ENCODE measurements at places on chromosomes 7 and 10. TPM values are rescaled to one million over a fixed set of nuclear protein-coding genes. Genes with fewer than 3 reads are reported as not detected.

- no peaks in the 10 kb centered on the region for H3K36me3 ChIP-seq
- no peaks in the 10 kb centered on the region for H3K27me3 ChIP-seq
- no peak overlapping the region for H3K27ac ChIP-seq
- no peak for DNase-seq
Observed at GRCh38 chr7:36599645-36600313, 124.5 kb downstream of the AOAH start.

GRCh38 chr10:74263996-74264395, 113.0 kb downstream of the ADK start:
- no peaks in the 10 kb centered on the region for H3K36me3 ChIP-seq
- DNase-seq: no peak
- no peak overlapping the region for H3K4me3 ChIP-seq
- no peak overlapping the region for H3K27ac ChIP-seq

DNA sequence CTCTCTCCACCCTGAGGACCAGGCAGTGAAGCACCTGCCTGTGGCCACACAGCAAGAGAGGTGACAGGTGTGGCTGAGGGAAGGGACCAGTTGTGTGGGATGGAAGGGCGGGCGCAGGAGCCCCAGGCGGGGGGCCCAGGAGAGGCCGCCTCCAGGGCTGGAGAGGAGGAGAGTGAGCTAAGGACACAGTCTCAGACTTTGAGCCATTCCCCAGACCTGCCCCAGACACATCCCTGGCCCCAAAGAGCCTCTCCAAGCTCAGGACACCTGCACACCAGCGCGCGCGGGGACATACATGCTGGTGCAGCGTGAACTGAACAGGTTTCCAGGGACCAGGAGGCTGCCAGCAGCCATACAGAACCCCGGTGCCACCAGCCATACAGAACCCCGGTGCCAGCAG, 237.3 kb downstream of the MAD1L1 start:
- no peaks in the 10 kb centered on the region for H3K4me1 ChIP-seq
- H3K27ac ChIP-seq: no peak overlapping the region
- no peaks in the 10 kb centered on the region for H3K36me3 ChIP-seq

GRCh38 chr7:97025983-97026714, 1.5 kb upstream of the DLX5 start:
- H3K27me3 ChIP-seq: no peaks in the 10 kb centered on the region
- H3K4me1 ChIP-seq: peaks cover 45% of the 10 kb centered on the region
- H3K27ac ChIP-seq: no peak overlapping the region
- H3K36me3 ChIP-seq: no peaks in the 10 kb centered on the region
- no peak for DNase-seq

PRPS1L1 gene
- not detected for total RNA-seq

DNA sequence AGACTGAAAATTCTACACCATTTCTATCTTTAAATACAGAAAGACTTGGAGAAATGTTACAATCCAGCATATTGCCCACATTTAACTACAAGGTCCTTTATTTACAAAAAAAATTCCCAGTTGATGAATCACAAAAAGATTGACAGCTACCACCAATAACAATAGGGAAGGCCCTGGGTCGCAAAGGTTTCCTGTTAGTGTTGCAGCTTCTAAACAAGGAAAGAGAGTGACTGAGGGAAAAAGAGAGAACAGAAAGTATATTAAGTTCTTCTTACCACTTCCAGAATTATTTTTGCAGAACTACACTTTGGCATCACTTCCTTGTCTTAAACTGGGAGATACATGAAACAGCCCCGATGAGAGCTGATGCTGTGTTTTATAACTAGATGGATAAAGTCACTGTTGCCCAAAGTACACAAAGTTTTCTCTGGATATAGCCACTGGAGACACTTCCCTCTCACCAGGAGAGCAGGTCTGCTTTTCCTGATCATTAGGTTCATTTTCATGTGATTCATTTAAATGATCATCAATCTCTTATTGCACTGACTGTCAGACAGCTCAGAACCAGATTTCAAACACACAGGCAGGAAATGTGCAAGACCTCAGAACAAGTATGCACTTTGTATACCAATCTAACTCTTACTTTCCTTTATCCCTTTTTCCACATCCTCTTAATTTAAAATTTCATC, 57.0 kb downstream of the SHTN1 start:
- no peaks in the 10 kb centered on the region for H3K27me3 ChIP-seq
- H3K4me1 ChIP-seq: peaks cover 10% of the 10 kb centered on the region
- H3K27ac ChIP-seq: no peak overlapping the region
- peaks cover 10% of the 10 kb centered on the region for H3K36me3 ChIP-seq
- H3K4me3 ChIP-seq: no peak overlapping the region

DNA sequence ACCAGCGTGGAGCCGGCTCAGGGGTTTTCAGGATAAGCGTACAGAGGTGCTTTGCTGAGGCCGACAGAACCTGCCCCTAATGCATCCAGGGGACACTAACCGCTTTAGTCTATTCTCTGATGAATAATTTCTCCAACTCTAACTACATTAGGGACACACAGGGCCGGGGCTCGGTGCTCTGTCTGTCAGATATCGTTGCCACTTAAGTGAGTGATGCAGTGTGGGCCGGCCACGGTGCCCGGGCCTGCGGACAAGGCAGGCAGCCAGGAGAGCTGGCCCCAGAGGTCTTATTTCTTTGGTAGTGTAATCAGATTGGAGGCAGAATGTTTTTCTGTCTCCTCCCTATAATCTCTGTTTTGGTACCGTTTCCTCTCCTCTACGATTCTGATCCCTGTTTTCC, 62.7 kb downstream of the ADRA2A start:
- H3K36me3 ChIP-seq: no peaks in the 10 kb centered on the region
- H3K27ac ChIP-seq: no peak overlapping the region
- no peaks in the 10 kb centered on the region for H3K27me3 ChIP-seq
- peaks cover 19% of the 10 kb centered on the region for H3K4me1 ChIP-seq
- no peak overlapping the region for H3K4me3 ChIP-seq
- no peak for DNase-seq

TSPAN12 gene
- total RNA-seq: 9.9 TPM

GRCh38 chr10:69814251-69814650, 12.5 kb downstream of the COL13A1 start:
- H3K36me3 ChIP-seq: no peaks in the 10 kb centered on the region
- H3K4me1 ChIP-seq: peaks cover 12% of the 10 kb centered on the region
- no peak overlapping the region for H3K4me3 ChIP-seq

GRCh38 chr10:102780527-102780808, 36.7 kb downstream of the WBP1L start:
- DNase-seq: no peak
- H3K4me3 ChIP-seq: no peak overlapping the region
- H3K27ac ChIP-seq: no peak overlapping the region
- no peaks in the 10 kb centered on the region for H3K36me3 ChIP-seq
- H3K27me3 ChIP-seq: no peaks in the 10 kb centered on the region

DNA sequence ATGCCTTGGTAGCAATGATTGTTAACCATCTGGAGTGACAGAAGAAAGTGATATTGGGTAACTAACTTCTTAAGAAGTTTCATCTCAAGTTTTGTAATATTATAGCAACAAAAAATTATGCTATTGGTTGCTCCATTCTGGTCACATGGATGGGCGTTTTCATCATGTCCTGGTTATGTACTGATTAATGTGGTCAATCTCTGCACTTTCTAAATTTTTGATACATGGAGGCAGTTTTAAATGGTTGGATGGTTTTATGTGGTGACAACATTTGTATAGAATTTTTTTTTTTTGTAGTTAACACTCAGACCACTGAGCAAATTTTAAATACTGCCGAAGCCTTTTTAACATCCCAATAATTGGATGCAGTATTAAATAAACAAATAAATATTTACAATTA, 55.2 kb upstream of the CCAR1 start:
- H3K27ac ChIP-seq: no peak overlapping the region
- H3K4me1 ChIP-seq: no peaks in the 10 kb centered on the region
- no peaks in the 10 kb centered on the region for H3K27me3 ChIP-seq
- H3K36me3 ChIP-seq: no peaks in the 10 kb centered on the region

- H3K4me3 ChIP-seq: no peak overlapping the region
- H3K36me3 ChIP-seq: no peaks in the 10 kb centered on the region
- peak; percentile 15 for DNase-seq
- no peak overlapping the region for H3K27ac ChIP-seq
Observed at GRCh38 chr10:46550076-46550790, 6.2 kb downstream of the GPRIN2 start.

DNA sequence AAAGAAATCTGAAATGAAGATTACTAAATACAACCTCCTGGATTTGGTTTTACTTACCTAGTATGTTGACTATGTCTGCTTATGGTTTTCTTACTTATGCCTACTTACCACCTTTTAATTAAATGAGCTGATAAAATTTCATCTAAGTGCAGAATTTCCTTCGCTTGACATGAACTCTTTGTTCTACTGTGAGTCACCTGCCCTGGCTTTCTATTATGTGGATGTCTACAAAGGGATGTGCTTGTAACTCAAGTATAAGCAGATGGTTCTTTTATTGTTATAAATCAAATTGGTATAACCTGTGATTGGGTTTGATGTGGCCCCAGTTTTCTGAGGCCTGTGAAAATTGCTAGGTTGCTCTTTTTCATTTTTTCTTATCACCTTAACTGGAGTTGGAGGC, 389.1 kb upstream of the ANKRD30A start:
- H3K36me3 ChIP-seq: no peaks in the 10 kb centered on the region
- DNase-seq: no peak
- H3K27me3 ChIP-seq: no peaks in the 10 kb centered on the region
- no peak overlapping the region for H3K4me3 ChIP-seq
- H3K4me1 ChIP-seq: no peaks in the 10 kb centered on the region

GRCh38 chr10:45420453-45421192, 46.6 kb downstream of the ALOX5 start:
- peak overlapping the region; percentile 73 for H3K27ac ChIP-seq
- H3K4me1 ChIP-seq: peaks cover 39% of the 10 kb centered on the region
- no peaks in the 10 kb centered on the region for H3K27me3 ChIP-seq
- no peaks in the 10 kb centered on the region for H3K36me3 ChIP-seq

- H3K27ac ChIP-seq: no peak overlapping the region
- no peak overlapping the region for H3K4me3 ChIP-seq
- H3K27me3 ChIP-seq: no peaks in the 10 kb centered on the region
- H3K4me1 ChIP-seq: no peaks in the 10 kb centered on the region
Observed at GRCh38 chr7:151398446-151399304, 11.2 kb downstream of the WDR86 start.

DNA sequence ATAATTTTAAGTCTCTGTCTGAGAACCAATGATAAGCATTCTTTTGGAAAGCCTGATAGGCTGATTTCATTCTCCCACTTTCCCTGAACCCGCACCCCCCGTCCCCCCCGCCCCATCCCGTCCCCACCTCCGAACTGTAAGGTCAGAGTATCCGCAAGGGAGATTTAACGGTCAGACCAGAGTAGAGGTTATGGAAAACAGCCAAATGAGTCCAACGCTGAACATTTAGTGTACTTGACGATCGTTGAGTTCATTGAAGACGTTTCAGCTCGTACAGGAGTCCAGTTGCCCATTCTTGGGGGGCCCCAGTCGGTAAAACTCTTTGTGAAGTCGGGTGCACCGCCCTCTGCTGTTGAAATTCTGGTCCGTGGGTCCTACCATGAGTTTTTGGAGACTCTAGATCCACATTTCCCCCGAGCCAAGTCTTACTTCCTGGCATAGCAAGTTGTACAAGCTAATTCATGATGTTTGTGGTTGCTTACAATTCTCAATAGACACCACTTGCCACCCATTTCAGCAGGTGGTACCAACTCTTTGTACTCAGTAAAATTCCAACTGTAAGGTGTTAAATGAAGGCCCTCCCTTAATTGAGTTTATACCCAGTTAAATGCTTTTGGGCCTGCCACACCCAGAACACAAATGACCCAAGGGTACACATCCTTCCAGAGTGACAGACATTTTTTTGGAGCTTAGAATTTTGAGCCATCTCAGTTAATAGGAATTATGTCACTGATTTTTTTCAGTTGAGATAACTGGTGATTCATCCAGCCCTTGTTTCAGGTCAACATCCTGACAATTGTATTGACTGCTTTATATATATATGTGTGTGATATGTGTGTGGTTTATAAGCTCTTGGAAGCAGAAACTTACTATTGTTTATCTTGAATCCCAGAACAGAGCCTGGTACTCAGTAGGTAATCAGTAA, 1.2 kb downstream of the MARCHF5 start:
- peaks cover 12% of the 10 kb centered on the region for H3K4me1 ChIP-seq
- H3K27ac ChIP-seq: peak overlapping the region; percentile 86
- peak; percentile 56 for DNase-seq
- no peaks in the 10 kb centered on the region for H3K27me3 ChIP-seq
- peak overlapping the region; percentile 81 for H3K4me3 ChIP-seq

CALHM1 gene
- not detected for total RNA-seq

- no peak for DNase-seq
- H3K27ac ChIP-seq: no peak overlapping the region
- no peaks in the 10 kb centered on the region for H3K27me3 ChIP-seq
- H3K4me3 ChIP-seq: no peak overlapping the region
Observed at GRCh38 chr7:91266689-91267090, 2.5 kb downstream of the FZD1 start.

DNA sequence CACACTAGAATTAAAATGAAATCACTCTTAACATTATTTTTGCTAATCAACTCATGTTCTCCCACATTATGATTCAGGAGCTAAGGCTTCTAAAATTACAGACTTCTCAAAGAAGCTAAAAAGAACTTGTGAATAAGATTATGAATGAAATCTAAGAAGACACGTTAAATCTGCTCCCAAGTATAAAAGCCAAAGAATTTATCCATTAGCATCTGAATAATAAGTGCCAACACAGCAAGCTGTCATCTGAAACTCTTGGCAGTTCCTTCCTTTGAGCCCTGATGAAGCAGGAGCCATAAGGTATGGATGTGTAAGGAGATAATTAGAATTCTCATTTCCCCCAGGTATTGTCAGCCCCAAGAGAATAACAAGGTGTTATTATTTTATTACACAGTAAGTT, 50.3 kb downstream of the TPK1 start:
- H3K27ac ChIP-seq: no peak overlapping the region
- H3K4me1 ChIP-seq: no peaks in the 10 kb centered on the region
- DNase-seq: no peak
- H3K27me3 ChIP-seq: no peaks in the 10 kb centered on the region
- no peak overlapping the region for H3K4me3 ChIP-seq

MRC1 gene
- total RNA-seq: 10.2 TPM

ASB10 gene
- not detected for total RNA-seq

- DNase-seq: no peak
- no peak overlapping the region for H3K27ac ChIP-seq
- peaks cover 30% of the 10 kb centered on the region for H3K4me1 ChIP-seq
- no peaks in the 10 kb centered on the region for H3K27me3 ChIP-seq
Observed at GRCh38 chr10:118840776-118841468, 86.2 kb upstream of the CACUL1 start.

FXYD4 gene
- total RNA-seq: not detected

- H3K27ac ChIP-seq: no peak overlapping the region
- H3K36me3 ChIP-seq: no peaks in the 10 kb centered on the region
- H3K4me3 ChIP-seq: no peak overlapping the region
- H3K27me3 ChIP-seq: no peaks in the 10 kb centered on the region
Observed at GRCh38 chr10:130350996-130351395, 214.8 kb downstream of the GLRX3 start.

GRCh38 chr7:151168003-151168786, 701 bp upstream of the GBX1 start:
- peak; percentile 35 for DNase-seq
- H3K4me3 ChIP-seq: peak overlapping the region; percentile 30
- peaks cover 18% of the 10 kb centered on the region for H3K4me1 ChIP-seq
- no peaks in the 10 kb centered on the region for H3K27me3 ChIP-seq

NOS3 gene
- 7.6 TPM for total RNA-seq

GRCh38 chr10:132945894-132946255, 3.5 kb upstream of the CFAP46 start:
- peaks cover 19% of the 10 kb centered on the region for H3K4me1 ChIP-seq
- no peaks in the 10 kb centered on the region for H3K27me3 ChIP-seq
- H3K4me3 ChIP-seq: no peak overlapping the region
- no peaks in the 10 kb centered on the region for H3K36me3 ChIP-seq
- DNase-seq: no peak
- no peak overlapping the region for H3K27ac ChIP-seq

GRCh38 chr7:112010994-112011393, 195.2 kb downstream of the DOCK4 start:
- H3K27me3 ChIP-seq: no peaks in the 10 kb centered on the region
- H3K27ac ChIP-seq: no peak overlapping the region
- H3K4me1 ChIP-seq: no peaks in the 10 kb centered on the region
- DNase-seq: no peak
- H3K4me3 ChIP-seq: no peak overlapping the region

Data from body of pancreas (tissue), 4 donors.